Stimulated activated CD4-positive, alpha-beta T cell treated with anti-CD3 and anti-CD28 coated beads, Interleukin-2, amount 100 ng/mL, for 24 hours (primary cell): ENCODE measurements at places on chromosomes 12 and 14.

DNA sequence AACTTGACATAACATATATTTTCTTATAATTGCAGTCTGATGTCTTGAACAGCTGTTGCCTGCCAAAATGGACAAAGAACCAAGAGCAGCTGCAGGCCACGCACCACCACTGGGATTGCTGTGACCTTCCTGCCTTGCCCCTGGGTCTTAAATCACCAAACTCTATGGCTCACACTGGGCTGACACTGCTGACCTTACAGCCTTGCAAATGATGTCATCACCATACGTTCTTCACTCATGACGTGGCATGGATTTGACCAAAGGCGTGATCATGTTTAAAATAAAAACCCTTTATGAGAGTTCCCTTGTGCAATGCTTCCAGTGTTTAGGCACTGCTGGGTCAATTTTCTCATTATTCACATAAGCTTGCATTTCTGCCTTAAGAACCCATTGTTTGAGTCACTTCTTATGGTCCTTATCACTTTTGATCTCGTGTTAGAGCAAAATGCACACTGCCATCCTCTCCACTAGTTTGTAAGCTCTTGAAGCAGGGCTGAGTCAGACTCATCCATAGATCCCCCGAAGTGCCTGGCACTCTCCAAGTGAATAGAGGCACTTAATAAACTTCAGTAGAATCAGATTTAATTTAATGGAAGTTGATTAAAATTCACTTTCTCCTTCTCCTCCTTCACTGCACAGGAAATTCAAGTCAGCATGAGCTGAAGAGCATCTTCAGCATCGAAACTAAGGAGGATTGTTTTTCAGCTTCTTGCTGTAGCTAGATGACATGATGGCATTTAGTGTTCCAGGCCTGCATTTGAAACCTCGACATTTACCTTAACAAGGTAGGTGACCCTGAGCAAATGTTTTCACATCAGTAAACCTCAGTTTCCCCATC lies 132.4 kb upstream of the PZP start:
- DNase-seq, result no peak

- DNase-seq, result no peak
These were observed 9.5 kb upstream of the RAB35 start for GRCh38 chr12:120125792-120126634.

DNA sequence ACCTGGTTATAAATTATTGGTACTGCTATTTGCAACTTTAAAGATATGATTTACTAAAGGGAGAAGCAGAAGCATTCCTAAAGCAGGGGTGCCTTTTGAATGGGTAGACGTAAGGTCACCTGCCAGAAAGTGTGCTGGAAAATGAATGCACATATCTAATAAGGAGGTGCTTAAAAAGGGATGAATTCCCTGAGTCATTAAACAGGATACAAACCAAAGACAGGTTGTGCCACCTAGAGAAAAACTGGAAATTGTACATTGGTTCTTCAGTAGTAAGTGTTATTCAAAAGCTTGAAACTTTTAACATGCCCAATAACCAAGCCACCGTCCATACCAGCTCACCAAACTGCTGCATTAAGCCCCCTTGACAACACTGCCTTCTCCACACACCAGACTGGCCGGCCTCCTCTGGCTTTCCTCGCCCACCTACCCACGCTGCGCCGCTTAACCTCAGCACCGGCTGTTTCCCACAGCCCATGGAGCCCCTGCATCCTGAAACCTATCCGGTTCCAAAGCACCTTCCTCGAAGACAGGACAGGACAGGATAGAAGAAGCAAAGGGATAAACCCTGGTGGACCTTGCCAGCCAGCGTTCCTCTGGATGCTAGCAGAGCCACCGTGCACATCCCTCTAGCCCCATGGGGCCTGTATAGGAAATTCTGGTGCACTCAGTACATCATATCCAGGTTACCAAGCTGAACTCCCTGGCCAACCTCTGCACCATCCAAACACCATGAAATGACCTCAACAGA lies 201.5 kb upstream of the CAND1 start:
- DNase-seq, result no peak

GRCh38 chr12:19485240-19485639 lies 45.9 kb downstream of the AEBP2 start:
- no peak for DNase-seq

DNA sequence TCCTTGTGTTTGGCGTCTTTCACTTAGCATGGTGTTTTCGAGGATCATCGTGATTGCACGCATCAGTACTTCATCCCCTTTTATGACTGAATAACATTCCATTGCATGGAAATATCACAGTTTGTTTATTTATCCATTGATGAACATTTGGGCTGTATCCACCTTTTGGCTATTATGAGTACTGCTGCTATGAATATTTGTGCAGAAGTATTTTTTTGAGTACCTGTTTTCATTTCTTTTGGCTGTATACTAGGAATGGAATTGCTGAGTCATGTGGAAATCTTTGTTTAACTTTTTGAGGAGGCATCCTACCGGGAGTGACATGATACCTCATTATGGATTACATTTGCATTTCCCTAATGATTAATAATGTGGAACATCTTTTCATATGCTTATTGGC lies 66.4 kb downstream of the WNK1 start:
- DNase-seq, result no peak

GRCh38 chr12:76123259-76124212 lies 39.1 kb upstream of the NAP1L1 start:
- DNase-seq, result no peak

DNA sequence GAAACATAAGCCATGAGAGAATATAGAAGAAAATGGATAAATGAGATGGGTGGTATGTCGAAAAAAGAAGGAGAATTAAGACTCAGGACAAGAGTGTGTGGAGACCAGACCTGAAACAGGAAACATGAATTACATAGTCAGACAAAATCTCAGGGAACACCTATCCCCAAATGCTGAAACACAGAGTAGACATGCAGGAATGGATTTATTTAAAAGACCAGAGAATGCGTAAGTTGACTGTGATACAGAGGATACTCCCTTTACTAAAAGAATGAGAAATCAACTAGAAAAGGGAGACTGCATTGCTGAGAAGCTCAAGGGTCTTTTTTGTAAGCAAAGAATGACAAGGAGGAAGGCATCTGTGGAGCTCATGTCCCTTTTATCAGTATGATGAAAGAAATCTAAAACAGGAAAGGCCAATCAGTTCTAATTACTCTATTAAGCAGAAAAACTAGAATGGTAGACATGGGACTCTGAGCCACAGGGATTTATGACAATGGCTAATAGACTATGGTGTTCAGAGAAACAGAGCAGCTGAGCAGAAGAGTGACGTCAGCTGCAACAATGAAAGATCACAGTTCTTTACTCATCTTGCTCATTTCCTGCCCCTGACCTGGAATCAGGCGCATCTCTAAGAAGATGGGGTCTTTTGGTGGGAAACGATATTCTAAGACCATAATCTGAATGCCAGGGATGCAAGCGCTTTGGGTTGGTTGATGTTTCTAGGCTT lies 138.9 kb upstream of the DHRS4 start:
- no peak for DNase-seq

GRCh38 chr12:12216349-12217017 lies 50.4 kb downstream of the LRP6 start:
- no peak for DNase-seq

GRCh38 chr12:13179211-13180074 lies 17.1 kb upstream of the EMP1 start:
- peak; percentile 59 for DNase-seq

DNA sequence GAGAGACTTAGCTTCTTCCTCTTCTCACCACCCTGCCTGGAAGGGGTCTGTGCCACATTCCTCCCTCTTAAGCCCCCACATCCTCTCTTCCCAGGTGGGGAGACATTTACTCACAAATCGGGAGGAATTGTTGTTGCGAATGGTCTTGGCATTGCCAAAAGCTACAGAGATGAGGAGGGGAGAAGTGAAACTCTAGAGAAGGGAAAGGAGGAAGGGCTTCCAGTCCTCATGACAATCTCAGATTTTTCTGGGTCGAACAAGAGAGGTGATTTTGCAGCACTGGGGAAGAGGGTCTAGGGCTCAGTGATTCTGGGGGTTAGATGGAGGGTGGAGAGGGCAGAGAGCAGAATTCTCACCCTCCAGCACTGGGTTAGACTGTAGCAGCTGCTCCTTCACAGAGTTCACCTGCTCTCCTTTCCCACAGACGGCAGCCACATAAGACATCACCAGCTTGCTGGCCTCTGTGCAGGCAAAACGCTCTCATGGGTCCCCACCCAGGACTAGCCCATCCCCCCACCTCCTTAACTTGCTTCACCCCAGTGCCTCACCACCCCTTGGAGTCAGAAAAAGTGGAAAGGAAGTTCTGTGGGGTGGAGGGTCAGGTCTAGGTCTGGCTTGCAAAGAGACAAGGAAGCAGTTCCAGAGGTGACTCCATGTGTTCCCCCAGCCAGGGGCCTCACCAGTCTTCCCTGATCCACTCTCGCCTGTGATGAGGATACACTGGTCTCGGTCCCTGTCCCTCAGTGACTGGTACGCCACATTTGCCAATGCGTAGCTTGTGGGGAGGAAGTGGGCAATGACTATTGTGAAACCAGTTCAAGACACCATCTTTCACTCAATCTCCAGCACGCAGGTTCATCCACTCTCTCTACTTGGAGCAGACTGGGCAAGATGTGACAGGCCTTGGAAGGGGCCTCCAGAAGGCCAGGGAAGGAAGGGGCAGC lies 2.7 kb downstream of the MYO1A start:
- DNase-seq, result peak; percentile 49

GRCh38 chr12:2844786-2845185 lies 10.0 kb upstream of the NRIP2 start:
- DNase-seq, result no peak

DNA sequence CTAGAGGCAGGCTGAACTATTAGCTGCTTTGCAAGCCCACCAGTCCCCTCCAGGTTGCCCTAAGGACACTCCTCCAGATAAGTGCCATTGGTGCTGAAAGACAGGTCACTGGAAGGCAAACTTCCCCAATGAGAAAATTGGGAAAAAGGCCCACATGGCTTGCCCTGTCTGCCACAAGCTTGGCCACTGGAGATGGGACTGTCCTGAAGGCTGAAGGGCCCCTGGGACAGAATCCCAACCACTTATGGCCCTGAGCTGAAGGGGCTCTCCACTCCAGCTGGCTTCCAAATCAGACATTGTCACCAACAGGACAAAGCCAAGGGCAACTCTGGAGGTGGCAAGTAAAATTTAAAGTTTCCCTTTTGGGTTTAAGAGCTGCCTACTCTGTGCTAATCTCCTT lies 12.2 kb upstream of the DHRS2 start:
- DNase-seq, result no peak

DNA sequence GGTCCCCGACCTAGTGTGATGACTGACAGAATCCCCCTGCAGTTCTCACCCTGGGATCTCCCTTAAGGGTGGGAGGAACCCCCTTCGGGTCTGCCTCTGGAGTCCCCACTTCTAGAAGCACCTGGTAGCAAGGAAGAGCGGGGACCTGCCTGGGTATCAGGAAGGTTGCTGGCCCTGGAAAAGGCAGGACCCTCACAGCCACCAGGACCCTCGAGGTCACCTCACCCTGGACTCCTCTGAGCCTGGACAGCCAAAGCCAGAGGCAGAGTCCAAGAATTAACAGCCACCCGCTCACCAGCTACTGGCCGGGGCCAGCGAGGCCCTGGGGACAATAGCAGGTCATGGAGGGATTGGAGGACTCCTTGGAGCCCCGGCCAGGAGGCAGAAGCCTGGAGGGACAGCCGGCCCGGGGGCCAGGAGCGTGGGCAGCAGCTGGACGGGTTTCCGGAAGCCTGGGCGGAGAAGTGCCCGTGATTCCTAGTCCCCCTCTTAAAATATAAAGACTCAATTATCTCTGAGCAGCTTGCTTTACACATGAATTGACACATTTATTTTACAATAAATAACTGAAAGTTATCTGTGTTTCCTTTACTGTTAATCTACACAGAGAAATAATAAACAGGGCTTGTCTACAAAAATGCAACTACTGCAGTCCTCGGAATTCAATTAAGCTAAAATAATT lies 17.5 kb downstream of the BCL11B start:
- no peak for DNase-seq

DNA sequence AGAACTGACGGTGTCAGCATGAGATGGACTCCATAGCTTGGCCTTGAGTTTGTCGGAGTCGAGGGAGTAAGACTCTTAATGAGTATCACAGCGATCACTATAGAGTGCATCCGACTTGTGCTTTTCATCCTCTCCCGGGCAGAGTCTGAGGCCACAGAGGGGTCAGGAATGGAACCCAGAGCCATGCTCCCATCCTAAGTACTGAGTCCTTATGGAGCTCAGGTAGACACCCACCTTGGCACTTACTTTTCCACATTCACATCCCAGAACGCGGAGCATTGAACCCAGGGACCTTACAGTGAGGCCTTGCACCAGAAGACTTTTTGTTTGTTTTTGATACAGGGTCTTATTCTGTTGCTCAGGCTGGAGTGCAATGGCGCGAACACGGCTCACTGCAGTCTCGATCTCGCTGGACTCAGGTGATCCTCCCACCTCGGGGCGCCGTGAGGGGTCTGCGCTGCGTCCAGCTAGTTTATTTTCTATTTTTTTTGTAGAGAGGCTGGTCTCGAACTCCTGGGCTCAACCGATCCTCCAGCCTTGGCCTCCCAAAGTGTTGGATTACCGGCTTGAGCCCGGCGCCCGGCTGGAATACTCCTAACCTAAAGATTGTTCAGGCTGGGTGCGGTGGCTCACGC lies 719 bp upstream of the SRSF9 start:
- no peak for DNase-seq

- peak; percentile 92 for DNase-seq
These were observed 46.3 kb upstream of the FBXO21 start for GRCh38 chr12:117236456-117237001.
